ENCODE measurements at places on chromosomes 1 and 21. TPM values are rescaled to one million over a fixed set of nuclear protein-coding genes. Genes with fewer than 3 reads are reported as not detected.

Gene LRRC71
- total RNA-seq: not detected

Gene TMEM51
- 1.5 TPM for total RNA-seq

Gene KCND3
- under 0.01 TPM for total RNA-seq

Gene LAD1
- not detected for total RNA-seq

Gene LYPLAL1
- total RNA-seq: 28.7 TPM

Gene CHIA
- total RNA-seq: not detected

Gene LCE1B
- total RNA-seq: not detected

Gene PLEKHN1
- 1.2 TPM for total RNA-seq

Gene ADAMTS5
- total RNA-seq: 27.6 TPM

Gene CHODL
- total RNA-seq: under 0.01 TPM

Gene PFKFB2
- 3.3 TPM for total RNA-seq

Gene KIF17
- not detected for total RNA-seq

Gene MRAP
- not detected for total RNA-seq

All from subcutaneous preadipocyte (primary cell).